ENCODE measurements at places on chromosomes 6 and 20.

DNA sequence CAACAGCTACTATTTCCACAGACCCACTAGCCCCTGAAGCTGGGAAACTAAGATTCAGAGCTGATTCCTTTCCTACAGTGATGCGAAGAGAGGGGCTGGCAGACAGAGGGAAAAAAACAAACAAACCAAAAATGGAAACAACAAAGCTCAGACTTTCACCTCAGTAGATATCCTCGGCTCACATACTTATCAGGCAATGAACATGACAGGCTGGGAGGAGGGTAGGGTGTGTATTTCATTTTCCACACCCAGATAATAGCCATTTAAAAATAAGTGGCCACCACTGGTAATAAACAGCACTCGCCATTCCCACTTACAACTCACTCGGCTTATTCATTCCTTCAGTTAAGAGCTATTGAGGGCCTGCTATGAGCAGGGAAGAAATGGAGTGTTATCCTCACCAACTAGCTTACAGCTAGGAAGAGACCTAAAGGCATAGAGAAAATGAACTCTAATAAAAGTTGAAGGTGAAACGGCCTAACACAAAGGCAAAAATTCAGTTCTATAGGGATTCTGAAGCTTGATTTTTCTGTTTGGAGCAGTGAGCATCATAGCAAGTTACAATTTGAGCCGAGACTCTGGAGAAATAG lies 32.0 kb upstream of the SPTLC3 start:
- DNase-seq = no peak

- no peak for DNase-seq
Observed at GRCh38 chr6:85347812-85348211, 102.1 kb upstream of the NT5E start.

DNA sequence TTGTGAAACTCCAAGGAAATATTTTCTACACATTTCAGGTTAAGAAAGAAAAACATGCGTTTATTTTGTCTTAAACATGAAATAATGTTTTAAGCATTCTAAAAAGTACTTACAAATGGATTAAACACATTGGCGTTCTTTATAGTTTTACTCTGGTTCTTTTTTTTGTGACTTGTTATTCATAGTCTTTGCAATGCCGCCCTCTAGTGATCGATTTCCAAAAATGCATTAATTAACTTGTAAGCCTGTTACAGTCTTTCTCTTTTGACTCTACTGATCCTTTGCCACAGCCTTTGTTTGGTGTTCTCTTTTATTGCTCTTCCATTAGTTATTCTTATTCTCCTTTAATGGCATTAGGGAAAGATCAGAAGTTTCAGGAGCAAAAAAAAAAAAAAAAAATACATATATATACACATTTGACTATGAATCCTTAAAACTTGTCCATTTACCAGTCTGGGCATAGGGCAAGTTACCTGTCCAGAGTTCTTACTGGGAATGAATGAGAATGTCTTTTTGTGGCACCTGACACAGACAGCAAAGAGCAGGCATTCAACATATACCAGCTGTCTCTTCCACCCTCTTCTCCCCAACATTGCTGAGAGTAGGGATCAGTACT lies 59.9 kb downstream of the MACROD2 start:
- no peak for DNase-seq

GRCh38 chr6:138242987-138243592 lies 24.8 kb upstream of the PBOV1 start:
- no peak for DNase-seq

DNA sequence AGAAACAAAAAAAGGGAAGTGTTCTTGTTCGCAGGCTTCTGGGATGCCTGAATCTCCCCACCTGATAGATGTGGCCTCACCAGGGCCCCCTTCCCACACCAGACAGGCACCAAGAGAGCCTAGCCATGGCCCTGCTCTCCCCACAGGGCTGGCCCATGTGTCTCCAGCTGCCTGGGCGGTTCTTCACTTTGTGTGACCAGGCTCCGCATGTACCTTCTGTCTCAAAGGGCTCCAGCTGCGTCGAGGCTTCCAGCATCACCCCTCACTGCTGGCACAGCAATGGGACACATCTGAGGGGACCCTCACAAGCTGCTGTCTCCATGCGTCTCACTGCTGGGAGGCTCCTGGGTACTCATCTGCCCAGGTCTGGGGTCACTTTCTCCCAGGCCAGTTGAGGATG lies 362.9 kb downstream of the ZFAND3 start:
- no peak for DNase-seq

DNA sequence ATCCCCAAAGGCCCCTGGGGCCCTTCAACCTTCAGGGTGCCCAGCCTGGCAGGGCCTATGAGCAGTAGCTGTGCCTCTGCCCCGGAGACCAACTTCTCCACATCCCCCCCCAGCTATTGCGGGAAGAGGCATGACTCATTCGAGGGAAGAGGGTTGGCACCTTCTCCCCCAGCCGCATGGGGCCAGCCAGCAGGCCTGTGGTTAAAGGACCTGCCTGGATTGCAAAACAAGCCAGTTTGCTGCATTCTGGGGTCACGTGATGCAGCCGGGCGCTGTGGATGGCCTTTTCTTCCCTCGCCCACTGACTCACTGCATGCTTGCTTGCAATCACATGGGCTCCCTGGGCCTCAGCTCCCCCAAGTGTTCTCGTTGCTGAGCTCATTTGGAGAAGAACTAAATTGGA lies 182.5 kb downstream of the MAFB start:
- DNase-seq = no peak

DNA sequence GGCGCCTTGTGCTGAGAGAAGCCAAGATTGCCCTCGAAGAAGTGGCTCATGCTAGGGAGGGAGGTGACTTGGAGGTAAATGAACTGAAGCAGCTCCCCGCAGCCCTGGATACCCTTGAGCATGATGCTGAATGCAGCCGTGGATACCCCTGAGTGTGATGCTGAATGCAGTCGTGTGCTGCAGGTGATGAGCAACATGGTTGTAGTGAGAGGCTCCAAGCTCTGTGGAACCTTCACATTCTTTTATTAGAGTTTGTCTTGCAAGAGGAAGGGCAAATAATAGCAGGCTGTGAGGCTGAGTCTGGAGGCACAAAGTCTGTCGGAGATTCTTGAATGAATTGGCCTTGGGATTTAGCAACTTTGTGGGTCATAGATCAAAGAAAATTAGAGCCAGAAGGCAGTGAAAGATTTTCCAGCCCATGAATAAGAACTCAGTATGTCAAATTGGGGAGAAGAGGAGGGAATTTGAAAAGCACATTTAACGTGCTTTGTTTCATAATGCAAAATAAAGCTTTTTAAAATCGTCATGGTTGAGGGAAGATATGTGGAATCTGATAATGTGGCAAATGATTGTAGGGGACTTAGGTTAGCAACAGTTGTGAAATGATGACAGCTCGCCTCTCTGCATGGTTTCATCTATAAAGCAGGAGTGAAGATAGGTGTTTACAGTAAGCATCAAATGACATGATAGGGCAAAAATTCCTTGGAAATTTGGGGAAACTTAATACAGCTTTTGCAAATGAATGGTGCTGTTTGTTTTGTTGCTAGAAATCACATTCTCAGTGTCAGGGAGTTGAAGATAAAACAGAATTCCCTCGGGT lies 120.1 kb upstream of the TIAM2 start:
- no peak for DNase-seq

- no peak for DNase-seq
Observed at GRCh38 chr6:114096561-114097172, 125.7 kb upstream of the HDAC2 start.

- DNase-seq = no peak
Observed at GRCh38 chr6:166257911-166258318, 50.3 kb downstream of the PRR18 start.

- no peak for DNase-seq
Observed at GRCh38 chr6:854406-855118, 161.6 kb upstream of the EXOC2 start.

DNA sequence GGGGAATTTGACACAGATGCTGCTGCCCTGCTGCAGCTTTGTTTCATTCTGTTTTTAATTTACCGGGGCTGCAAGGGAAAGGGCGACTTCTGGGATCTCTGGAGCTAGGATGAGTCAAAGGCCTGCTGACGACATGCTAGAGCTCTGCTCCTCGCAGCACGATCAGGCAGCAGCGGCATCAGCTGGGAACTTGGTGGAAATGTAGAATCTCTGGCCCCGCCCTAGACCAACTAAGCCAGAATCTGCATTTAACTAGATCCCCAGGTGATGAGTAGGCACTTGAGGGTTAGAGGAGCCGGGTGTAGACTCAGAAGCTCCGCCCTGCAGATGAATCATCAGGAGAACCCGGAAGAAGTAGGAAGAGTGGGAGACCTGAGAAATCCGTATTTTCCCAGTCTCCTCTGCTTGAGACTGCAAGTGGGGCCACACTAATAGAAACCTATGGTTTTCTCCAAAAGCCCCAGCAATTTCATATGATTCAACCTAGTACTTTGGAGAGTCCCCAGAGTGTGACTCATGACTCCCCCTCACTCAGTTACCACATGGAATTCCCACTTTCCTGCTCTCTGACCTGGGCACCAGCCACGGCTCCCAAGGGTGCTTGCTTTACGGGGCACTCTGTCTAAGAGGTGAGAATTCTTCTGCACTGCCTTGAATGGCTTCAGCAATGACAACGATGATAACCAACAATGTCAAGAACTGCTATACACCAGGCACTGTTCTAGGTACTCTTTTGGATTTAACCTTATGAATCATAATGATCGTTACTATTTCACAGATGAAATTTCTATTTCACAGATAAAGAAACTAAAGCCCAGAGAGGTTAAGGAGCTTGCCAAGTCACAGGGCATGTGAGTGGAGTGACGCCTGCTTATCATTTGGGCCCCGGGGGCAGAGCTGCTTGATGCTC lies 18.1 kb downstream of the TUBB2B start:
- DNase-seq = peak; percentile 41

GRCh38 chr6:31110825-31111582 lies 1.4 kb downstream of the C6orf15 start:
- DNase-seq = no peak

- DNase-seq = no peak
Observed at GRCh38 chr6:144268794-144269349, 16.3 kb upstream of the UTRN start.

- DNase-seq = no peak
Observed at GRCh38 chr20:53795170-53795569, 201.5 kb upstream of the ZNF217 start.

- no peak for DNase-seq
Observed at GRCh38 chr6:166937746-166938145, 18.6 kb downstream of the RNASET2 start.

DNA sequence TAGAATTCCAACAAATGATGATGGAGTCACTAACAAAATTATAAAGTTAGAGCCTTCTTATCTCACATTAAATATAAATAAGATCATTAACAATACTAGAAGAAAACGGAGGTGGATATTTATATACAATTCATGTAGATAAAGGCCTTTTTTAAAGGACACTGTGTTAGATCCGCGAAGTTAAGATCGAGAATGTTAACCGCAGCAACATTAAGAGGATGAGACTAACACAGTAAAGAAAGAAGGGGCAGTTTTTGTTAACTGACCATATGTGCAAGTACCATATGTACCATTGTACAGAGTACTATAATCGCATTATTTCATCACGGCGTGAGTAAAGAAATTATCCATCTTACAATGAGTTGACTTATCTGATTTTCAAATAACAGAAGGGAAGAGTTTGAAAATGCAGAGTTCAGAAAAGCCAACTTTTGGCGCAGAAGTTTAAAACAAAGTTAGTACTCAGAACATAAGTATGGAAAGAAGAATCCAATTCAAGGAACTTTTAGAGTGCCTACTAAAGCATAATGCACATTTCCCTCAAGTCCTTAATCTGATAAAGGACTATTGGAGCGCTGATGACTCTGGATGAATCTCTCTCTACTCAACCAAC lies 1.4 kb downstream of the FBXL4 start:
- no peak for DNase-seq

GRCh38 chr6:14147891-14148290 lies 30.3 kb downstream of the CD83 start:
- no peak for DNase-seq

DNA sequence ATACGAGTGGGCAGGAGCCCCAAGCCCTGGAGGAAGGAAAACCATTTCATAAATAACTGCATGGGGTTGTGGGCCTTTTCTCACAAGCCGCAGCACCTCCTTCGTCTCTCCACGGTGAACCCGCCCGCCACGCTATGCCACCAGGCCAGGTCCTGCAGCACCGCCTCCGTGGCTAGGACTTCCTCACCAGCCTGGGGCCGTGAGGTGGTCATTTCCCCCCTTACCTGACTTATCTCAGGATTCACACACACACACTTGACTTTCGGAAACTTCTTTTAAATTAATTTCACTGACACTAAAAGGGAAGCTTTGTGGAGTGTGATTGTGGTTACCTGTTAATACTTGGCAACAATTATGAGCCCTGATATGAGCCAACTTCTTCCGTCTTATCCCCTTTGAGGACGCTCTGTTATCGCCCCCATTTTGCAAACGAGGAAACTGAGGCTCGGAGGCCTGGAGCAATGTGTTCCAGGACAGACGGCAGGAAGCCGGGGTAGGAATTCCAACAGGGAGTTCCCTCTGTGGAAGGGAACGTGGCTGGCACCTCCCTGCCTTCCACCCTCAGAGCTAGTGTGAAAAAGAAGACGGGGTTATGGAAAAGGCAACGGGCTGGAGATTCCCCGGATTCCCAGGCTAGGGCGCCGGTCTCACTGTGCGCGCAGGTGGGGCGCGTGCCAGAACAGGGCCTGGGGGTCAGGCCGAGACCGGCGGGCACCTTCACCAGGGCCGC lies 817 bp upstream of the SLCO4A1 start:
- DNase-seq = no peak

GRCh38 chr6:109892451-109893435 lies 85.4 kb upstream of the GPR6 start:
- no peak for DNase-seq

GRCh38 chr20:53844259-53844658 lies 226.1 kb downstream of the BCAS1 start:
- DNase-seq = no peak

DNA sequence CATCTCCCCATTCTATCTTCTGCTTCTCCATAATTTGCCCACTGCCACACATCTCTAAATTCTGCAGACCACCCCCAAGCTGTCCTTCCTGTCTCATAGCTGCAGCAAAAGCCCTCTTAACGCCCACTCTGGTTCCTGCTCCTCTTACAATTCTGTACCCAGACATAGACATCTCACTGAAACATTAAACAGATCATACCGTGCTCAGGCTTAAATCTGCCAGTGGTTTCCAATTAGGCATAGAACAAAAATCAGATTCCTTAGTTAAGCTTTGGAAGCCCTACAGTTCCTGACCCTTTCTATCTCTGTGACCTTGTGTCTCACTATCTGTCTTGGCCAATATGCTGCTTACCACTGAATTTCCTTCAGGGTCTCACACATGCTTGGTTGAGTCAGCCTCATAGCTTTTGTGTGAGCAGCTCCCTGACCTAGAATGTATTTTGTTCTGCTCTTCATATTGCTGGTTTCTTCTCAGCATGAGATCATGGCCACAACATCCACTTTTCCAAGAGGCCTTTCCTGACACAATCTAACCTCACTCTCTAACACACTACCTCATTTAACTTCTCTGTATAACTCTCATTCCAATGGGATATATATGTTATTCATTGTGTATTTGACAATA lies 749.7 kb downstream of the MAFB start:
- DNase-seq = no peak

GRCh38 chr6:25411316-25411950 lies 132.3 kb downstream of the CARMIL1 start:
- DNase-seq = no peak

Data from stimulated activated CD4-positive, alpha-beta T cell treated with anti-CD3 and anti-CD28 coated beads, Interleukin-1b, Interleukin-23, amount 100 ng/mL, for 24 hours (primary cell).